ENCODE measurements at places on chromosomes 2 and 18. TPM values are rescaled to one million over a fixed set of nuclear protein-coding genes. Genes with fewer than 3 reads are reported as not detected.
A peak's percentile ranks its signal among the peaks of the same experiment; 100 is the strongest.

Gene ARL4C
- total RNA-seq = 22.5 TPM

Gene UGT1A10
- not detected for total RNA-seq

DNA sequence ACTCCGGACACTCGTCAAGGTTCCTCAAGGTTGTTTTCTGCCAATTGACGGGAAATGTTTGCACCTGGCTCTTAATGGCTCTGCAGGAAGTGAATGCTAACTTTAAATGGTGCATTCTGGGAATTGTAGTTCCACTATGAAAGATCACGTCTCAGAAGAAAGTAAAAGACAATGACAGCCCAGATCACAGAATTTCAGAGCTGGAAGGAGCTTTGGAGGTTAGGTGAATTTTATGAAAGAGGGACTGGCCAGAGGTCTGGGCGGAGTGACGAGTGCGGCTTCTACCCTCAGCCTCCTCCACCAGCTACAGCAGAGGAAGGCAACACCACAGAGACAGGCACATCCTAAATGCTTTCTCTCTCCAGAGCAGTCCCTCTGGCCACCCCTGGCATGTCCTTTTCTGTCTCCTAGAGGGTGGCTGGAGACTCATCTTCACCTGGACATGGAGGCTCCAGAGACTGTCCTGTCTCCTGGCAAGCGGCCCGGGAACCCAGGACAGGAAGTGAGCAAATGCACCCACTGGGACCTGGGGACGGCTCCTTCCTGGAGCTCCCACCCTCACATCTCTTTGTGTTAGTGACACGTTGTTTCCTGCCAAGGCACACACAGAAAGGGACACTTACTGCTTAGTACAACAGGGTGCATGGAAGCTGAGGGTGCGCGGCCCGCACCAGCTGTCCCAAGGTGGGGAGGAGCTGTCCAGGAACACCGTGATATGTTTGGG lies 19.4 kb downstream of the THAP4 start:
- peak; percentile 76 for DNase-seq

DNA sequence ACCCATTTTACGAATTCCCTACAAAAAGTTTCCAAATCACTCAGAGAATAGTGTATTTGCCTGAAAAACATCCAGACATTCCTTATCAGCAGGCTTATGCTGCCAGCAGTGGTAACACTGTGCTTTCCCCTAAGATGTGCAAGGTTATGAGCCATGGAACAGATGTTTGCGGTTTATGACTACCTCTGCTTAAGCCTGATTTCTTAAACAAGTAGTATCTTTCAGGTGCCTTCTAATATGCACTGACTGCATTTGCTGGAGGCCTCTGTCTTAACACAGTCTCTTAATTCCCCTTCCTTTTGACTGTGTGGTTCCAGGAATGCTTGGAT lies 54.8 kb downstream of the CDC42EP3 start:
- DNase-seq = peak; percentile 53

DNA sequence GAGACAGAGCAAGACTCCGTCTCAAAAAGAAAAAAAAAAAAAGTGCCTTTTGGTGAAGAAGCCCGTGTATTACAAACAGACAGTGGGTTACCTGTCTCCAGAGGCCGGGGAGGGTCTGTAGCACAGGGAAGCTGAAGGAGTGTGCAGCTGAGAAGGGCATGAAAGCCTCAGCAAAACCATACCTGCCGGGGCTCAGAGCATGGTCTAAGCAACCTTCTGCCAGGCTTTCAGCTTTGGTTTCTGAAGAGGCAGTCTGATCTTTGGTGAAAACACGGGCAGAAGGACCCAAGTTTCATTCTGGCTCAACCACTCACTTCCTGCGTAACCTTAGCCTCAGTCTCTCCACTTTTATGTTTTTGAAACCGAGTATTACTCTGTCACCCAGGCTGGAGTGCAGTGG lies 21.5 kb downstream of the SH2D6 start:
- no peak for DNase-seq

- no peak for DNase-seq
Measured at GRCh38 chr2:171147081-171147480, 13.6 kb downstream of the TLK1 start.

GRCh38 chr2:71458413-71459083 lies 5.2 kb downstream of the DYSF start:
- DNase-seq = no peak

DNA sequence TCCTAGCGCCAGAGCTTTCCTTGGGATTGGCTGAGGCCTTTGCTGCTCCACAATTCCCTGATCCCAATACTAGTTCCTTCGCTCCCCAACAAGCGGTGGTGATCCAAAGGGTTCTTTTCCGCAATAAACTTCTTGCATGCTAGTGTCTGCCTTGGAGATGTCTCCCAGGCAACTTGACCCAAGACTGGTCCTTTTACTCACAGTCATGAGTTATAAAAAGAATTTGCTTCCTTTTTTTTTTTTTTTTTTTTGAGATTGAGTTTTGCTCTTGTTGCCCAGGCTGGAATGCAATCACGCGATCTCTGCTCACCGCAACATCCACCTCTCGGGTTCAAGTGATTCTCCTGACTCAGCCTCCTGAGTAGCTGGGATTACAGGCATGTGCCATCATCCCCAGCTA lies 89.8 kb upstream of the SP3 start:
- no peak for DNase-seq

DNA sequence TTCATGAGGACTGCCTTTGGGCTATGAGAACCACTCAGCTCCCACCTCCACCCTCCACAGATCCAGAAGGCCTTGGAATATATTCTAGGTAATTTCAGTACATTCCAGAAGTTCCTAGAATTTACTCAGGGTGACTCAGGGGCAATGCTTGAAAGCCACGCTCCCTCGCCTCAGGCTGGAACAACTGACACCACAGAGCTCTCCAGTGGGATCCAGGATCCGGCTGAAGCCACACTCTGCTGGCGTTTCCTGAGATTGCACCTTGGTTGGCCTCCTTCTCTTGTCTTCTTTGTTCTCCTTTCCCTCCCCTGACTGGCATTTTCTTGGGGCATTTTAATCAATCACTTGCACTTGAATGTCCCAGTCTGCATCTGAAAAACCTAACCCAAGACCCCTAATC lies 92.6 kb upstream of the KCNE4 start:
- no peak for DNase-seq

Measured in B cell (primary cell).